ENCODE measurements at places on chromosomes 4 and X. TPM values are rescaled to one million over a fixed set of nuclear protein-coding genes. Genes with fewer than 3 reads are reported as not detected.

Gene UGT2A1
- total RNA-seq = not detected

Gene FAAH2
- total RNA-seq = 0.86 TPM

Gene NOX1
- total RNA-seq = under 0.01 TPM

Gene DSPP
- total RNA-seq = not detected

Gene ARHGAP6
- total RNA-seq = 1.9 TPM

Gene FGA
- not detected for total RNA-seq

Gene H2BW2
- not detected for total RNA-seq

Gene C4orf36
- 1.3 TPM for total RNA-seq

Gene TSR2
- total RNA-seq = 12.1 TPM

Gene MAGEC3
- total RNA-seq = not detected
